ENCODE measurements at places on chromosomes 1 and 21. TPM values are rescaled to one million over a fixed set of nuclear protein-coding genes. Genes with fewer than 3 reads are reported as not detected.

SPOCD1 gene
- total RNA-seq, result 0.58 TPM

HHAT gene
- total RNA-seq, result 2.7 TPM

TDRD5 gene
- not detected for total RNA-seq

NCF2 gene
- not detected for total RNA-seq

CD247 gene
- 1.4 TPM for total RNA-seq

BCL2L15 gene
- total RNA-seq, result 1.1 TPM

C1orf167 gene
- not detected for total RNA-seq

CD52 gene
- total RNA-seq, result not detected

KRTAP7-1 gene
- total RNA-seq, result not detected

RXRG gene
- not detected for total RNA-seq

WDR64 gene
- not detected for total RNA-seq

PTPN7 gene
- 0.72 TPM for total RNA-seq

FCAMR gene
- not detected for total RNA-seq

FCRL6 gene
- 0.15 TPM for total RNA-seq

SLC27A3 gene
- total RNA-seq, result 5.0 TPM

CD84 gene
- not detected for total RNA-seq

DCDC2B gene
- total RNA-seq, result not detected
